Mesenteric fat pad (tissue), 1 donor: ENCODE measurements at places on chromosomes 13 and 19. TPM values are rescaled to one million over a fixed set of nuclear protein-coding genes. Genes with fewer than 3 reads are reported as not detected.

GRCh38 chr13:113846636-113847318 is 17.1 kb downstream of the GAS6 start:
- peak; percentile 91 for DNase-seq

DNA sequence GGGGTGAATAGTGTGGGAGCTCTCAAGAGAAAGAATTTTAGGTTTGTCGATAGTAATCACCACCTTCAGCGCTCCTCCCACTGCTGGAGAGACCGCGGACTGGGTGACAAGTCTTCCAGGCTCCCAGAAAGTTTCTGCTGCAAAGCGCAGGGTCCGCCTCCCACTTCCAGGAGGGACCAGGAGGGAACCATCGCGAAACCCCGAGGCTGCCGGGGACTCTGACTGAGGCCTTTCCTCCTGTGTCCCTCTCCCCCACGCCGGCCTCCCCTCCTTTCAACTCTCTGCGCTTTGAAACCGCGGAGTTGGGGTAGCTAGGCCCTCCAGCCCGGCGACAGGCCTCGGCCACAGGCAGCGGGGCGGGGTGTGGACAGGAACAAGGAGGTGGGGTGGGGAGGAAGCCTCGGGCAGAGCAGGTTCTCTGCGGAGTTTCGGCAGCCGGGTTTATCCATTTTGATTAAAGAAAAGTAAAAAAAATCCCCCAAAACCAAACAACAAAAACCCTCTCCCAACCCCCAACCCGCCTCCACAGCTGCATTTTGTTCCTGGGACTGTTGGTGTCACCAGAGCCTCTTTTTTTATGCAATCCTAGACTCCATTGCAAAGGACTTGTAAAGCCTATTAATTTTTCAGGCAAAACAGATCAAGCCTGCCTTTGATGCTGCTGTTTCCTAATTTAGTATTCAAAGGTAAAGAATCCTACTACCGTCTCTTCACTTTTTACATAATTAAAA is 157.2 kb downstream of the TM9SF2 start:
- DNase-seq = no peak

GRCh38 chr13:74555276-74555625 is 421.0 kb upstream of the KLF12 start:
- no peak for DNase-seq

DNA sequence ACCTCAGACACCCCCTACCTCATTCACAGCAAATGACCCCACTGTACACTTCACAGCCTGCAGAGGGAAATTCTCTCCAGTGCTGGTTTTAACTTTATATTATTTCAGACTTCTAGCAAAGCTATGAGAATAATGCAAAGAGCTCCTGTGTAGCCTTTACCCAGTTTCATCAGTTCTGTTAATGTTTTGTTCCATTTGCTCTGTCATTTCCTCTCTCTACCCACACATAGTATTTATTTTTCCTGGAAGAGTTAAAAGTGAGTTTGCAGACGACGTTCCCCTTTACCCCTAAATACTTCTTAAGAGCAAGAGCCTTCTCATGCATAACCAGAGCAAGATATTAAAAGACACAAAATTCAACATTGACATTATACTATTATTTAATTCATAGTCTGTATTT is 49.9 kb upstream of the ADGRE1 start:
- DNase-seq = no peak

DNA sequence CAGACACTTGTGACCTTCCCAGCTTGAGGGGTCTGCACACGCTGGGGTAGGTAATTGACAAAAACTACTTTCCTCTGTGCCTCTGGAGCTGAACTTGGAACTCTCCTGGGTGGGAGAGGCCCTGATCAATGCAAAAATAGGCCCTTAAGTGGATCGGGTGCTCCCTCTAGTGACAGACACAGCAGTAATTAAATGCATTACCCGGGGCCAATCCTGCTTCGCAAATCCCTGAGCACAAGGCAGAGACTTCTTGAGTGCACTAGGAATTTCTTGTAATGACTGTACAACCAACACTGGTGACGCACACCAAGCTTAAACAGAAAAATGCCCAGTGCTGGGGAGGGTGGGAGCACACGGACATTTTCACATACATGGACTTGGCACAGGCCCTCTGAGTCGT is 10.6 kb upstream of the UBE2S start:
- no peak for DNase-seq

DNA sequence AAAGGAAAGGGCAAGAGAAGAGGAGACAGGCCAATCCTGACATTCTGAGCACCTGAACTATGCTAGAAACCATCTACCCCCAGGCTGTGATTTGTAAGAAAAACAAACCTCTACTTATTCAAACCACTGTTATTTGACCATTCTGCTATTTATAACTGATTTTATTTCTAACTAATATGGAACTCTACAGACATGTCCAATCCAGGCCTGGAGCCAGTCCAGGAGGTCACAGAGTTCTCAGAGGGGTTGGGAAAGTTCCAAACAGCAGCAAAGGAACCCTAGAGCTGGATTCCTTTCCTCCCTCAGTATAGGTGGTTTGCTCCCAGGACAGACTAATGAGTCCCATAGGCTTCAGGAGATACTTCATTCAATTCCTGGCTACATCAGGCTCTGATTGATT is 24.2 kb downstream of the SIAH3 start:
- no peak for DNase-seq

GRCh38 chr19:2488405-2488941 is 12.5 kb downstream of the GADD45B start:
- no peak for DNase-seq

DNA sequence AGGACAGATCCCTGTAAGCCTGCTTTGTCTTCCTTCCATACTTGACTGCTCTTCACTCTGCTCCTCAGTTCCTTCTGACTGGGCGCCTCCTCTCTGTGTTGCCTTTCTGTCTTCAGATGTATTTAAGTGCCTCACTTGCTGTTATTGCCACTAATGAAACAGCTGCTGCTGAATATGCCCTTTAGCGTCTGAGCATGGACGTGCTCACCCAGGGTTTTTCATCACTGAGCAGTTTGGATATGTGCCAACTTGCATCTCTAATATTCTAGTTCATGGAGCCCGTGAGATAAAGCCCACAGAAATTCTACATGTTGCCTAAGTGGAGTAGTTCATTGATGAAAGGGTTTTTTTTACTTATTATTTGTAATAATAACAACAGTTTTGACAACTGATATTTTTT is 198.2 kb downstream of the MYO16 start:
- no peak for DNase-seq

- no peak for DNase-seq
Measured at GRCh38 chr19:46484656-46485055, 11.0 kb downstream of the PNMA8B start.

GRCh38 chr19:3061182-3062161 is 823 bp downstream of the TLE5 start:
- DNase-seq = no peak

DNA sequence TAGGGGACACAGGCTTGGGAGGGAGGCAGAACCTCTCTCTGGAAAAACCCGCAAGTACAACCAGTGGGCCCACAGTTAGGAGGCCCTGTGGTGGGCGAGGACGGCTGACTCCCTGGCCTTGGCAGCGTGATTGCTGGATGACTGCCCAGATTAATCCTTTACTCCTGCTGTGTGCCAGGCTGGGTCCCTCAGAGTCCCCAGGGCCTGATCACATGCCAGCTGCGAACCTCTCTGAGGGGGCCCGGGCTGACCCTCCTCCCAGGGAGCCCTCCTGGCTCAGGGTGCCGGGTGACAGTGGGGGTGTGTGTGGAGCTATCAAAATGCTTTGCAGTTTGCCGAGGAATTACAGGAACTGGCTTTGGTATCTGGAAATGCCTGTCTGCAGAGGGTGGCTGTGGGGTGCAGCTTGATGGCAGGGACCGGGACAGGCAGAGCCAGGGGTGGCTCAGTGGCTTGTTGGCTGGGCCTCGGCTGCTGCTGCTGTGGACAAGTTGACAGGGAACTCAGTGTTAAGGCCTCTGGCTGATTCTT is 48.9 kb downstream of the DNM2 start:
- no peak for DNase-seq

DNA sequence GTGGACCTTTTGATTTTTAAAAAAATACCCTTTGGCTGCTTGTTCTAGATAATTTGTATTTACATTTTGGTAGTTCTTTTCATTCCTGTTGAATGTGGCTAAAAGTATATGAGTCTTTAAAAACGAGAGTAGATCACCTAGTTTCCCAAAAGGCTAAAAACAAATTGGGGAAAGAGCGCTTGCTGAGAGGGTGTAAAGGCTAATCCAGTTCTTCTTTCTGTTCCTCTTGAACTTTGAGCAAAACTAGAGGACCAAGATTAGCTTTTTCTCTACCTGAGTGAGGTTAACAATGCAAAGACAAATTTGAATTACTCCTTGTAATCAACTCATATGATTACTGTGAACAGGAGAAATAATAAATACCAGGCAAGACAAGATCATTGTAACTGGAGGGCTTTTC is 2513.2 kb downstream of the PCDH9 start:
- DNase-seq = no peak

- no peak for DNase-seq
Measured at GRCh38 chr13:25494698-25495411, 123.1 kb downstream of the ATP8A2 start.

GRCh38 chr13:99362362-99362761 is 55.2 kb upstream of the GPR183 start:
- DNase-seq = no peak

GRCh38 chr19:10911579-10912363 is 16.7 kb downstream of the YIPF2 start:
- DNase-seq = no peak

DNA sequence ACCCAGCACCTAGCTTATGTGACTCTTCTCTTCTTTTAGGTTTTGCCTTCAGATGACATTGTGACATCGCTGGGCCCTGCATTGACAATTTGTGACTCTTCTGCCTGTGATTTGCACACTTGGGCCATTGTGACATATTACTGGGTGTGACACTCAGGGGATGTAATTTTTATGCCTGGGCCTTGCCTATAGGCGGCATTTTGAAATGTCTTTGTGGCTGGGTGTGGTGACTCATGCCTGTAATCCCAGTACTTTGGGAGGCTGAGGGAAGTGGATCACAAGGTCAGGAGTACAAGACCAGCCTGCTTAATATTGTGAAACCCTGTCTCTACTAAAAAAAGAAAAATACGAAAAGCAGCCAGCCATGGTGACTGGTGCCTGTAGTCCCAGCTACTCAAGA is 28.4 kb upstream of the ZNF681 start:
- no peak for DNase-seq

DNA sequence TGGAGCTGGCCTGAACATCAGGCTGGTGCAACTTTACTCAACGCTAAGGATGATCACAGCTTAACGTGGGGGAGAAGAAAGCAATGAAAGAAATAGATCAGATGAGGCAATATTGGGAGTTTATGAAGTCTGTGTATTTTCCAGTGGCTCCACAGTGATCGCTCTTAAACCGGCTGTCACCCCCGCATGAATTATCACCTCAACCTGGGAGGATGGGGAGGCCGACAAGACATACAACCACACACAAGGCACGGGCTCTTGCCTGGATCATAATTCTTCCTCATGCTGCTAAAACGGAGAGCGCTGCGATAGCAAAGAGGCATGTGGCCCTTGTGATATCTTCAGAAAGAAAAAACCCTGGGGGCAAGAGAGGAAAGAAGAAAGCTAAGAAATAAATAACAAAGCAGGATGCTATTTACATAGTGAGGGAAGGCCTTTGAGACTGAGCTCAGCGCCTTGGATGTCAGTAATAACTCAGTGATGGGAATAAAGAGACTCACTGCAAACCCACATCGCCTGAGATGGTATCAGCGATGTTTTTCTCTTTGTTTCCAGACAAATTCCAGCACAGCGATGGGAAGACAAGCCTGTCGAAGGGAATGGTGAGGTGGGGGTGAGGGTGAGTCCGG is 19.1 kb upstream of the CHST8 start:
- DNase-seq = no peak

DNA sequence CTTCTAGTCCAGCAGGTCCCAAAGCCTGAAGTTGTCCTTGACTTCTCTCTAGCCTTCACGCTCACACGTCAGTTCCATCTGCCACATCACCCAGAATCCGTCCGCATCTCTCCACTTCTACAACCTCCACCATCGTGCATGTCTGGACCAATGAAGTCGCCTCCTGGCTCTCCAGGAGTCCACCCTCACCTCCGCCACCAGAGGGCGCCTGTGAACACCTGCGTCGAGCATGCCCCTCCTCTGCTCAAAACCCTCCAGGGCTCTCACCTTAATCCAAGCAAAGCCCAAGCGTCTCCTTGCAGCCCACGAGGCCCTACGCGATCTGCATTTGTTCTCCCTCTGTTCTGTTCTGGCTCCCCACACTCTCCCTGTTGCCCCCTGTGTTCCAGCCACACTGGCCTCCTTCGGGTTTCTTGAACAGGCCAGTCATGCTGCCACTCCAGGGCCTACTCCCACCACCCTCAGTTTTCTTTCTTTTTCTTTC is 3.7 kb downstream of the USHBP1 start:
- no peak for DNase-seq

DNA sequence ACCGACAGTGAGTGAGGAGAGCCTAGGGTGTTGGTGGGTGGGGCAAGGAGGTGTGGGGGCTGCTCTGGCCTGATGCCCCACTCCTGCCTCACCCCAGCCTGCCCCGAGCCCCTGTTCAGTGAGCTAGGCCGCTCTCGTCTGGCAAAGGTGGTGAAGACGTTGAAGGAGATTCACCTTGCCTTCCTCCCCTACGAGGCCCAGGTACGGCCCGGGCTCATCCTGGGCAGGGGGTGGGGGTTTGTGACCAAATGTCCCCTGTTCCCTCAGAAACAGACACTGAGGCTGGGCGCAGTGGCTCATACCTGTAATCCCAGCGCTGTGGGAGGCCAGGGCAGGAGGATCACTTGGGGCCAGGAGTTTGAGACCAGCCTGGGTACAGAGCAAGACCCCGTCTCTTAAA is 3.9 kb downstream of the STXBP2 start:
- no peak for DNase-seq

DNA sequence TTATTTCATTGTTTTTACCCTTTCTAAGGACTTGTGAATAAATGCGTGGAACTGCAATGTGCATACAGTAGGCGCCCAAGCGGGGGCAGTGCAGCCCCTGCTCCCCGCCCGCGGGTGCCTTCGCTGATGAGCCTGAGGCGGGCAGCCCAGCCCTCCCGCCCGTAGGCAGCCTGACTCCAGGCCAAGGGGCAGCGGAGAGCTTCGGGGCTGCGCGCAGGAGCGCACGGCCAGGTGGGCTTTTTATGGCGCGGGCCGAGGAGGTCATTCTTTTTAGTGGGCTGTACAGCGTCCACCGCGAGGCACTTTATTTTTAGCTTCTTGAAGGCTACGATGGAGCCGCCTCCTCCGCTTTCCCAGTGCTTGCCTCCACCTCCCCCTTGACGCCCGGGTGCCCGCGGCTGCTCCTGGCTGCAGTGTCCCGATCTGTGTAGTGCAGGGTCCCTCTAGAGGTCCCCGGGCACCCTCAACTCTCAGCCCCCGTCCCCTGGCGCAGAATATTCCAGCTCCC is 60.5 kb downstream of the CCNE1 start:
- no peak for DNase-seq

CNFN gene
- 2.2 TPM for total RNA-seq

CYP4F3 gene
- total RNA-seq = 1.3 TPM

PALM3 gene
- total RNA-seq = not detected

SHISA7 gene
- not detected for total RNA-seq

OR7C2 gene
- not detected for total RNA-seq

DZIP1 gene
- total RNA-seq = 7.8 TPM

VSTM2B gene
- total RNA-seq = not detected

NCAN gene
- not detected for total RNA-seq

NALCN gene
- 0.19 TPM for total RNA-seq

WASF3 gene
- 136 TPM for total RNA-seq

YJEFN3 gene
- 3.1 TPM for total RNA-seq

CAPS gene
- total RNA-seq = 4.4 TPM

MATK gene
- total RNA-seq = 3.3 TPM

ZNF844 gene
- total RNA-seq = 3.0 TPM
